ENCODE measurements at places on chromosomes 11 and 22.

- DNase-seq = no peak
Measured at GRCh38 chr11:47571895-47572294, 6.5 kb downstream of the PTPMT1 start.

DNA sequence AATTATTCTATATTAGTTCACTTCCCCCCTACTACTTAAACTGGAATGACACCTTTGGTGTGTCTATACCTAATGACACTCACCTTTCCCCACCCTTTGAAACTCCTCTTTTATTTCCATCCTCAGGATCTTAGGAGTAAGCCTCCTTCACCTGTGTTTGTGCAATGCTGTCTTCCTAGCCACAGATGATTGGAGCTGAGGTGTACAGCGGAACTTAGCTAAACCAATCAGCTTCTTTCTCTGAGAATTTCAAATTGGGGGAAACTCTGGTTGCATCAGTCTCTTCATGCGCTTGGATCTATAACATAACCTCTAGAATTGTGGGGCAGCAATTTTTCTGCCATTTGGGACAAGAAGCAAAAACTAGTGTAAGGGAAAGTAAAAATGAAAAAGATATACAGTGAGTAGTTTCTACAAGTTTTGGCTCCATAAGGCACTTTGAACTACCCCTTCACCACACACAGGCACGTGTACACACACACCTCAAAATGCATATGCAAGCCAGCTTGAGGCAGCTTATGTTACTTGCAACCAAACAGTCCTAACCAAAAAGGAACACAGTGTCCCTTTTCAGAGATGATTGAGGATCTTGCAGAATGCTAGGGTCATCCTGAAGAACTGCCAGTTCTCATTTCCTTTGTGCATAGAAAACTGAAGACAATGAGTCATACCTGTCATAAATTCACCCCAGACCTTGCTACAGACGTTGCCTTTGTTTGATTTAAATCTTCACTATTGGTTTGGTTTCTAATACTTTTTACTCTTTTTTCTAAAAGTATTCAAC, 36.0 kb upstream of the LDLRAD3 start:
- DNase-seq = no peak

GRCh38 chr22:49264696-49265095, 563.0 kb downstream of the BRD1 start:
- no peak for DNase-seq

- no peak for DNase-seq
Measured at GRCh38 chr11:34665077-34665835, 44.4 kb downstream of the EHF start.

GRCh38 chr11:33830903-33831648, 56.8 kb upstream of the FBXO3 start:
- DNase-seq = no peak

DNA sequence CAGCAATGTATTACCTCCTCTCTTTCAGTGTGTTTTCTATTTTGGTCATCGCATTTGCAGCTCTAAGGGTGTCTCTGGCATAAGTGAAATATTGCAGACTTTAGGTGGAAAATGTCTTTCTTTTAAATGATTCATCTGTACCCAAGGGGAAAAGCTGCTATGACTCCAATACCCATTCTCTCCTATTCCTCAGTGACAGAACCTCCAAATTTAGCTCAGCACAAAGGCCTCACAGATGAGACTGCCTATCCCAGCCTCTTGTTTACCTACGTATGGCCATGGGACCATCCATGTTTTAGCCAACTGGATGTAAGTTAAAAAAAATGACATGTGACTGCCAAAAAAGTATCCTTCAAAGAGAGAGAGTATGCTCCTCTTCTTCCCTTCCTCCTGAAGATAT, 7.9 kb downstream of the MTMR2 start:
- DNase-seq = no peak

DNA sequence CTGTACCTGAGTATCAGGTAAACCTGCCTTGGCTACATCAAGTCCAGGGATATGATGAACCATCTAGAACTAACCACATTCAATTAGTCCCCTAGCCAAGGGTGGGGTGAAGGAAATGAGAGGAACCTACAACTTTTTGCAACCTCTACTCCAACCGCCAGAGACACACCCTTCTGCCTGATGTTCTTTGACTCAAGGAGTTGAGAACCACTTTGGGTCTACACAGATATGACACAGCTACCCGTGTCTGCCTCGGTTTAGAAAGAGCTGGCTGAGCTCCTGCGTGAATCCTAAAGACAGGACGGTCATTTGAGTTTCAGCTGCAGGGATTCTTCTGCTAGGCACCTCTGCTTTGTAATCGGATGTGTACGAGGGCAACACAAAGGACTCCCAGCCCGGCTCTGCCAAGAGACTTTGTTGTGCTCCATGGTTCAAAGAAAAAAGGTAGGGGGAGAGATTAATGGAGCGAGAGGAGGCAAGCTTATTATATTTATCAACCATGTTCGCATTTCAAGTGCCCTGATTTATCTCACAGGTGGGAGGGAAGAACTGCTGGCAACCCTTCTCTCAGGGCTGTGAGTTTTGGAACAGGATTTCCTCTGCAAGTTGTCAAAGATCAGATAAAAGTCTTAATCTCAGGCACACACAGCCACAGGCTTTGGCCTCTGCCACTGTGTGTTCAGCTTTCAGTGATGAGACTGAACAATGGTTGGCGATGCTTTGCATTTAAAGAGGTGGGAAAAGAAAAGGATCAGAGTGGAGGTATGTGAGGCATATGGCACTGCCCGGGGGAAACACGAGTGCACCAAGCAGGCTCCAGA, 35.1 kb downstream of the FLI1 start:
- DNase-seq = no peak

DNA sequence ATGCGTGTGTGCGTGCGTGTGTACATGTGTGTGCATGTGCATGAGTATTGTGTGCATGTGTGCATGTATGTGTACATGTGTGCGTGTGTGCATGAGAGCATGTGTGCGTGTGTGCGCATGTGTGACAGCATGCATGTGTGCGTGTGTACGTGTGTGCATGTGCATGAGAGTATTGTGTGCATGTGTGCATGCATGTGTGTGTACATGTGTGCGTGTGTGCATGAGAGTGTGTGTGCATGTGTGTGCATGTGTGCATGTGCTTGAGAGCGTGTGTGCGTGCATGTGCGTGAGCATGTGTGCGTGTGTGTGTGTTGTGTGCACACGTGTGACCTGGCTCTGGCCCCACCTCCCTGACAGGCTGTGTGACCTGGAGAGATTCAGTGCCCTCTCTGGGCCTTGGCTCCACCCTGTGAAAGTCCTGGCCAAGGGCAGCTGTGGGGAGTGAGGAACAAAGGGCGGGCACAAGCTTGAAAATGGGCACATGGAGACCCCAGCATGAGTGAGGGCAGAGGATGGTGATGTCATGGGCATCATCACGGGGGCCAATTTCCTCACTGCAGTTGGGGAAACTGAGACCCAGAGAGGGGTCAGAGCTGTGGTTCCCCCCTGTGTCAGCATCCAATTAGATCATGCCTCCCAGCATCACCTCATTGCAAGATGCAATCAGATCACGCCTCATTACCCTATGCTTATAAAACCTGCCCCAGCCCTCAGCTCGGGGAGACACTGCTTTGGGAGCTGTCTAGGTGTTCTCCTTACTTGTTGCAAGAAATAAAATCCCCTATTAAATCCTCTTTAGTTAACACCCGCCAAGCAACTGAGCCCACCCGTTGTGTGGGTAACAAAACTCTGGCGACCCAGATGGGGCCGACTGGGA, 658 bp downstream of the ACY3 start:
- no peak for DNase-seq

DNA sequence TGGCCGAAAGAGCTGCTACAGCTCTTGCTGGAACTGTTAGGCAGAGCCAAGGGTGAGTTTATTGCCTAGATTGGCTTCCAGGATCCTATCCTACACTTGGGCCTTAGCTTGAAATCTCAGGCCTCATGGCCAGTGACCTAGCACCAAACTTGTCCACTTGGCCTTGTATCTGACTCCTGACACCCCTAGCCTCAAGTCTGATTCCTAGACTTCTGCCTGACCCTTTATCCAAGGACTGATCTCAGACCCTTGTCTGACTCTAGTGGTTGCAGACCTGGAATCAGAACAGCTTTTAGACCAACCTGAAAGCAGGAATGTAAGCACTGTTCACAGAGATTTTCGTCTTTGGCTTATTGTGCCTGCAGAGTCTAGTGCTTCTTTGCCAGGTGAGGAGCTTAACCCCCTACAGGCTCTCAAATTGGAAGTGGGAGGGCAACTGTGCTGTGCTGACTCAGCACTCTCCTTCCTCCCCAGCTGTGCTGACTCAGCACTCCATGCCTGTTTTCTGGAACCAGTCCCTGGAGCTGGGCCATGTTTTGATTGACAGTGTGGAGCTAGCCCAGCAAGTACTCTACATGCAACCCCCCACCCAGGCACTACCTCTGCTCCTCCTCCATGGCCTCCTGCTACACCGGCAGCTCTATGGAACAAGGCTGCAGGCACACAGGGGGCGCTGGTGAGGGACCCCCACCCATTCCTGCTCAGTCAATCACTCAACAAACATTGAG, 35.1 kb downstream of the RRP8 start:
- no peak for DNase-seq

DNA sequence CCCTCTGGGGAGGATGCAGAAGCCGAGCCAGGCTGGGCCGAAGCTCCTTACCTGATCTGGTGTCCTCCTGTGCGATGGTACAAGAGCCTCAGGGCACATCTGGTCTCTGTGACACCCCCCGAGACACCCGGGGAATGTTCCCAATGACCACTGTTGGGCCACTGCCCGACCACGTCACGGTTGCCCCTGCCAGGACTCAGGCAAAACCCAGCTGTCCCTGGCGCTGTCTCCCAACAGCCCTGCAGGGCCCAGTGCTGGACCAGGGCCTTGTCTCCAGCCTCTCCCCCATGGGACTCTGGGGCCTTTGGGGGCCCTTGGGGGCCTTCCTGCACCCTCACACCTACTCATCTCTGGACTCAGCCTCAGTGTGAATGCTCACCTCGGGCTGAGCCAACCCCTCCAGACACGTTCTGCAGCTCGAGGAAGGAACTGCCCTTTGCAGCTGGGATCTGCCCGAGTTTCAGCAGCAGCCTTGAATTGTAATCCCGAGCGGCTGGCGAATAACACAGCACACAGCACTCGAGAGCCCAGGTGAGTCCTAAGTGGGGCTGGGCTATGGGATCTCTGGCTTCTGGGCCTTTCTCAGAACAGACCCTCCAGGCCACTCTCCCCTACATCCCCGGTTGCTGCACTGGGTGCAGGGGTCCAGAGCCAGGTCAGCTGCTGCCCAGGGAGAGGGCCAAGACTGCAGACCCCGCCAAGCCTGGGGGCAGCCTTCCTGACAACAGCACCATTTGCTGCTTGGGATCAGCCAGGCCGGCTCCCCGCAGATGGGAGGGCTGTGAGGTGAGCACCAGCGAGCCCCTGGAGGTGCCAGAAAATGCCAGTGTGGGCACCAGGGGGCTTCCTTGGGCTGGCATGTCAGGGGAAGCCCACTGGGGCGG, 39.8 kb downstream of the RTN4R start:
- DNase-seq = no peak

DNA sequence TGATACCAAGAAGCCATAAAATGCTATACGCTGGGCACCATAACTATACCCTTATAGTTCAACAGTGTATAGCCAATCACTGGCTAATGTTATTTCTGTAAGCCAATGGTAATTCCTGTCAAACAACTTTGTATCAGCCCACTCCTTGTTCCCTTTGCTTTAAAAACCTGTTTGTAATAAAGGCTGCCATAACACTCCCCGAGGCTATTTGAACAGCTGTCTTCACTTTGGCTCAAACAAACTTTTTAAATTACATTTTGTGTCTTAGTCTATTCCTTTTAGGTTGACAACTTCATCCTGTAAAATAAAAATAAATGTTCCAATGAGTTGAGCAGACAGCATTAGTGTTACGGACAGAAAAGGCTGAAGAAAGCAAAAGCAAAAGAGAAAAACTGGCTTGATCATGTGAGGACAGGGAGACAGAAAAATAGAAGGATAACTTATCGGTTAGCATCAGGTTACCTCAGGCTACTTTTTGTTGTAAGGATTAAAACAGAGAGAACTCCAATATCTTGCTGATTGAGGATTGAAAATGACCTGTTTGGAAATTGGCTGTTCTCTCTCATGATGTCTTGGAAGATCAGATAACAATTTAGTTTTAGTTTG, 95.0 kb downstream of the AASDHPPT start:
- DNase-seq = no peak

DNA sequence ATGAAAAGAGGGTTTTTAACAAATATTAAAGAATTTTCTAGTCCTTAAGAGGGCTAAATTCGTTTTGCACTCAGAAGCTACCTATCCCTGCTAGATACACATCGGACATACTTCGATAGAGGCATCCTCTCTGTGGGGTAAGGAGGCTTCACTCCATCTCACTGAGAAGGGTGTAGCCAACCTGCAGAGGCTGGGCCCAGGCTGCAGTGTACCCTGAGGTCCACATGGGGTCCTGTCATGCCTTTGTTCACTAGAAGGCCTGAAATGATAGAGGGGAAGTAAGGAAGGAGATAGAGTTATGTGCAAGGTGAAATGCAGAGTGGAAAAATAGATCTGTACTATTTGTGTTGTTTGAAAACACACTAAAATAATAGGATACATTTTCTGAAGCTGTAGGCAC, 45.6 kb downstream of the IGSF9B start:
- DNase-seq = no peak

DNA sequence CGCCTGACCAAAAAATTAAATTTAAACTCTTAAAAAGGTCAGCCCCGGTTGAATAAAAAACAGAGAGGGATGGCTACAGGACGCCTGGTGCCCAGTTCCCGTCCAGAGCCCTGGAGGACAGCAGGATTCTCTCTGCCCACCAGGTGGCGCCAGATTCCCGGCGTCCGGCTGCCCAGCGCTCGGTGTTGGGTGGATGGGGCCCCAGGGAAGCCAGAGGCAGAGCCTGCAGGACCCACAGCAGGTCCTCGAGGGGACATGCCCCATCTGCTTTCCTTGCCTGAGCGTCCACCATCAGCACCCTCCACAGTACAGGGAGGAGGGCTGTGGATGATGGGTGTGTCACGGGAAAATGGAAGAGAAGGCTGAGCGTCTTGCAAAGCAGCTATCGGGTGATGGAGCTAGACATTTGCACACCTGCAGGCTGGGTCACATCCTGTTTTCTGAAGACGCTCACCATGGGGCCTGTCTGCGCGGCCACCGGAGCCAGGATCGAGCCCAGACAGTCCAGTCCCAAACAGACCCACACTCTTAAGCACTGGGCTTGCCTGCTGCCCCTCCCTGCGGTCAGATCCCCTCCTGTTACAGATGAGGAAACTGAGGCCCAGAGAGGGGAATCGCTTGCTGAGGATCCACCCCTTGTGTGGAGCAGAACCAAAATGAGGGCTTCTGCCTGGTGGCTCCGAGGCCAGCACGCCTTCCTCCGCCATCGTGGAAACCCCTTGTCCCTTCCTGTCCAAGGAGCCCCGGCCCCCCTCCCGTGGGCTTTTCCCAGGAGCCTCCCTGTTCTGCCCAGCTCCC, 18.5 kb upstream of the CBX7 start:
- DNase-seq = no peak
